Smooth muscle cell of trachea (primary cell): ENCODE measurements at places on chromosomes 1 and 21. TPM values are rescaled to one million over a fixed set of nuclear protein-coding genes. Genes with fewer than 3 reads are reported as not detected.

CXADR gene
- total RNA-seq = 1.2 and 2.2 TPM in 2 replicates

OR2T29 gene
- not detected in 2 replicates for total RNA-seq

GOLT1A gene
- not detected in 2 replicates for total RNA-seq

EFCAB14 gene
- 50.6 and 57.2 TPM in 2 replicates for total RNA-seq

OR10Z1 gene
- not detected in 2 replicates for total RNA-seq
